ENCODE measurements at places on chromosomes 4 and X.

GRCh38 chrX:69741721-69742120 is 125.8 kb downstream of the EDA start:
- no peak for DNase-seq

GRCh38 chrX:30215357-30215843 is at the start of gene MAGEB2:
Gene MAGEB2 (plus strand): TSS chrX:30215563. CDS start chrX:30218581, 3,018 bp downstream.
- DNase-seq = no peak

GRCh38 chrX:154295664-154296310 is at the start of gene TKTL1:
Gene TKTL1 (plus strand): TSS chrX:154295795. CDS start chrX:154295860, 65 bp downstream.
- no peak for DNase-seq

- no peak for DNase-seq
Measured at GRCh38 chr4:8315435-8316250, 46.1 kb downstream of the HTRA3 start.

DNA sequence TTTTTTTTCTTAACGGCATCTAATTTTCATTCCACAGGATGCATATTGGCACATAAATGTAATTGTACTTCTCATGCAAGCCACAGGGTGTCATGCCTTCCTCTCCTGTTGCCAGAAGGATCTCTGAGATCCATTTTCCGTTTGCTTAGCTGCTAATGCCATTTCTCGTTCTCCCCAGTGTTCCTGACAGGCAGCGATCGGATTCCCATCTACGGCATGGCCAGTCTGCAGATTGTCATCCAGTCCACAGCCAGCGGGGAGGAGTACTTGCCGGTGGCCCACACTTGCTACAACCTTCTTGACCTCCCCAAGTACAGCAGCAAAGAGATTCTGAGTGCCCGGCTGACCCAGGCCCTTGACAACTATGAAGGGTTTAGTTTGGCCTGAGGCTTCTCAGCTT is 8.9 kb upstream of the NAP1L5 start:
- no peak for DNase-seq

DNA sequence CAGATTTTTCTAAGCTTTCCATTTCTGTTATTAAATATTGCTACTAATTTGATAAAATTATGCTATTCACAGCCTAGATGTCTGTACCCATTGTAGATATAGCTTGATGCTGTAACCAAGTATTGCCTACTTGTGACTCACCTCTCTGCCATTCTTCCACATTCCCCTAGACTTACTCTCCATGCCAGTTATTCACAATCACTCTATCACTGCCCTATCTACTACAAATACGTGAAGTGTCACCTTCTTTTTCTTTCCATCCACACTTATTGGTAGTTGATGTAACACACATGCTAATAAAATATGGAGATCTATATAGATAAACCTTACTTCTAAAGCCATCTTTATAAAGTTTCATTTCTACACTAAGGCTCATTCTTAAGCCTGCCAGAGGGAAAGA is 179.4 kb upstream of the PACRGL start:
- no peak for DNase-seq

DNA sequence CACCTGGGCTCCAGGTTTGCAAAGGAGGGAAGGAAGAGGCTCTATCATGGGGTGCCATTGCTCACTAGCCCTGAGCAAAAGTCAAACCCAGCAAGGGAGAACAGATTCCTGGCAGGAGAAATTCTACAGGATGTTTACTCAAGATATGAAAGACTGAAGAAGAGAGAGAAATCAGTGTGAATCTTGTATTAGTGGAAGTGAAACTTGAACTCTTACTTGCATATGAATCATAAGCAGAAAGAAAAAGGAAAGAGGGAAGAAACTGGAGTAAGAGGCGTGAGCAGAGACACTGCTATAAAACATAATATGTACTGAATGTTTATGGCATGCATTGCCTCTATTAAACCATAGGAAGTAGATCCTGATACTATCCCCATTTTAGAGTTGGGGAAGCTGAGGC is 60.9 kb downstream of the C4orf46 start:
- no peak for DNase-seq

DNA sequence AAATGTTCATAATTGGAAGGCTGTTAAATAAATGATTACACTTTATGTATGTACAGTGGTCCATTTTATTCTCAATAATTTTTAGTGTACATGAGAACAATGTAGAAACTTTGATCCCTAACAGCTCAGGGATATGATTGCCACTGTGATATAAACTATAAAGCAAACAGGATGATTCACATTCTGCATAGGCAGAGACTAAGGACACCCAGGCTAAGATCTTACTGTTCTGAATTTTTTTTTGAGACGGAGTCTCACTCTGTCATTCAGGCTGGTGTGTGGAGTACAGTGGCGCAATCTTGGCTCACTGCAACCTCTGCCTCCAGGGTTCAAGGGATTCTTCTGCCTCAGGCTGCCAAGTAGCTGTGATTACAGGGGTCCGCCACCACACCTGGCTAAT is 186.6 kb downstream of the PDGFC start:
- no peak for DNase-seq

All from activated naive CD8-positive, alpha-beta T cell treated with anti-CD3 and anti-CD28 coated beads, Interleukin-2, amount 50 U/mL, for 16 hours (primary cell).